ENCODE measurements at places on chromosomes 12 and 14.

GRCh38 chr12:123889848-123890535 lies 82.6 kb downstream of the CCDC92 start:
- H3K4me3 ChIP-seq, result no peak overlapping the region
- H3K27ac ChIP-seq, result no peak overlapping the region
- no peaks in the 10 kb centered on the region for H3K36me3 ChIP-seq
- no peak for DNase-seq

DNA sequence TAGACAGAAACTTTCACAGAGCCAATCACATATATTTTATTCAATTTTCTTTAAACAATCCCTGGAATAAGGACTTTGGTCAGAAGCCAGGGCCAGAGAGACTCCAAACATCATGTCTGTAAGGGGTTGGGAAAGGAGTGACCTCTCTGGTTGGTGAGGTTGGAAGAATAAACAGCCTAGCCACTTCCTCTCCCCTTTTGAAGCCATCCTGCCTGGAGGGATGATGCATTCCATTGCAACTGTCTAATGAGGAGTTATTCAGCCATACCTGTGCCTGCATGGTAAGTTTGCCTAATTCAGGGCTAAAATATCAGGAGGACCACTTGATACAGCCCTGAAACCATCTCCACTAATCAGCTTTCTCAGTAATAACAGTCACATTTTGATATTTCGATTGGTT lies 299.8 kb downstream of the KCNH5 start:
- no peak overlapping the region for H3K27ac ChIP-seq
- no peaks in the 10 kb centered on the region for H3K27me3 ChIP-seq
- no peaks in the 10 kb centered on the region for H3K36me3 ChIP-seq
- H3K4me1 ChIP-seq, result no peaks in the 10 kb centered on the region
- H3K4me3 ChIP-seq, result no peak overlapping the region

DNA sequence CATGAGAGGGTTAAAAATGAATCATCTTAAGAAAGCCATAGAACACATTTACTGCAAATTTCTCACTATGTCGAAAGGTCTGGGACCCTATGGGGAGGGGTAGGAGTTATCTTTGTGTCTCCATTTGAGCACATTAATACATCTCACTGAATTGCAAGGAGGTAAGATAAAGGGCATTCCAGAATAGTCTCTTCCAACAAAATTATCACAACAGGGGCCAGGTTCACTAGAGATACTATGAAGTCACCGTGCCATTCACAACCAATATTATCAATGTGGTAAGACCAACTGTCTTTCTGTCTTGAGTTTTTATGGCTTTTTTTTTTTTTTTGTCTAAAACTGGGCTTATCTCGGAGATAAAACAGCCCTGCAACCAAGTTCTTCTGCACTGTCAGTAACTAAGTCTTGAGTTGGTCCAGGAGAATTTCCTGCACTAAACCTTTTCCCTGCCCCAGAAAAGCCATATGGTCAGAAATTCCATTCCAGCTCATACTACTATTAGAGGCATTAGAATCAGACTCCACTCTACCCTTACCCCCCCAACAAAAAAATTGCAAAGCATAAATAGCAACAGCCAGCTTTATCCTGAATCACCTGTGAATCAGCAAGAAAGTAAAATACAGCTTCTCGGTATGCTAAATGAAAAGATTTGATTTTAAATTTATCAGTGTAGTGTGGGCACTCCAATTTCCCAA lies 79.7 kb downstream of the PTPRR start:
- H3K27me3 ChIP-seq, result peaks cover 10% of the 10 kb centered on the region
- H3K36me3 ChIP-seq, result no peaks in the 10 kb centered on the region
- DNase-seq, result no peak
- no peaks in the 10 kb centered on the region for H3K4me1 ChIP-seq
- no peak overlapping the region for H3K4me3 ChIP-seq

DNA sequence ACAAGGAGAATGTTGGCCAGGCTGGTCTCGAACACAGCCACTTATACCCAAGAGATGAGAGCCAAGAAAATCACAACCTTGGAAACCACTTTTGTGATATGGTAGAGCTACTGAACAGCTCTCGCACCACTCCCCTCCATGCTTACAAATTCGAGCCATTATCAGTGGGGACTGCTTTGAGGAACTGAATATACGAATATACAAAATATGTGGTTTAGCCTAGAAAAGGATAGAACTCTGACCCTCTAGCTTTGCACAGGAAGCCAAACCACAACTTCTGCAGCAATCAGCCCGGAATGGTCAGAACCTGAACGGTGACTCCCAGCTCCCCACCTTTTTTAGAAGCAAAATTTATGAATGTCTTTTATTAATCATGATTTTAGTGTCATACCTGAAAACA lies 129.8 kb upstream of the TMEM132C start:
- H3K27me3 ChIP-seq, result no peaks in the 10 kb centered on the region
- no peak overlapping the region for H3K27ac ChIP-seq
- no peak overlapping the region for H3K4me3 ChIP-seq

DNA sequence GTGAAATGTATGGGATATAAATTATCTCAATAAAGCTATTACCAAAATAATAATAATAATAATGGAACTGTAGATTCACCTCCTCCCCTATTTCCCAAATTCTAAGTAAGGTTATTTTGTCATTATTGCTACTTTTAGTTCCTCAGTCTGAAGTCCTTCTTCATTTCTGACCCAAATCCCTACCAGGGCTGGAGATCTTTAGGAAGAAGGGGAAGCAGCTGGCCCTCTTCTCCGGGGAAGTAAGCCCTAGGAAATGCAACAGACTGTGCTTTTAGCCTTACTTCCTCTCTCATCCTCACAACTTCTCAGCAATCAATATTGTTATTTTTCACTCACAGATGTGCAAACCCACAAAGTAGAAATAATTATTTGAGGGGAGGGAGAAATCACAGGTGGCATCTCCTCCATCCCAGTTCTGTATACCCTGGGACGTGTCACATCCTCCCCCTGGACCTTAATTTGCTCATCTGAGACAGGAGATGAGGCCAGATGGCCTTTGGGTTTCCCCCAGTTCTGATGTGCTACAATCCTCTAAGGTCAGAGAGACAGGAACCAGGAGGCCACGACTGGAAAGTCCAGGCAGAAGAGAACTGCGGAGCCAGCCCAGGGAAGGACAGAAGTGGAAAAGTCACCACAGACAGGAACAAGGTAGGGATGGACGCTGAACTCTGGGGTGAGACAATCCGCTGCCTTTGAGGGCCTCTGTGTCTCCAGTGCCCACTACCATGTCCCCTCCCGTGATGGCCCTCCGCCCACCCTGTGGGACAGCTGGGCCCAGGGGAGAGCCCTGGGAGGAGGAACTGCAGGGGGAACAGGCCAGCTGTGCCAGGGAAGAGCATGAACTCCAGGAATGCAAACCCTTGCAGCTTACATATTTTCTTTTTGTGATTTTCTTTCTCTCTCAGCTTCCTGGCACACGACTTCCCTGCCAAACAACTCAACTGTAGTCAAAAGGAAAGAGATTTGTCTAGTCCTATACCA lies 10.6 kb upstream of the TNFRSF1A start:
- H3K4me3 ChIP-seq, result no peak overlapping the region
- DNase-seq, result no peak
- peaks cover 2% of the 10 kb centered on the region for H3K4me1 ChIP-seq
- no peak overlapping the region for H3K27ac ChIP-seq
- no peaks in the 10 kb centered on the region for H3K36me3 ChIP-seq
- H3K27me3 ChIP-seq, result no peaks in the 10 kb centered on the region

DNA sequence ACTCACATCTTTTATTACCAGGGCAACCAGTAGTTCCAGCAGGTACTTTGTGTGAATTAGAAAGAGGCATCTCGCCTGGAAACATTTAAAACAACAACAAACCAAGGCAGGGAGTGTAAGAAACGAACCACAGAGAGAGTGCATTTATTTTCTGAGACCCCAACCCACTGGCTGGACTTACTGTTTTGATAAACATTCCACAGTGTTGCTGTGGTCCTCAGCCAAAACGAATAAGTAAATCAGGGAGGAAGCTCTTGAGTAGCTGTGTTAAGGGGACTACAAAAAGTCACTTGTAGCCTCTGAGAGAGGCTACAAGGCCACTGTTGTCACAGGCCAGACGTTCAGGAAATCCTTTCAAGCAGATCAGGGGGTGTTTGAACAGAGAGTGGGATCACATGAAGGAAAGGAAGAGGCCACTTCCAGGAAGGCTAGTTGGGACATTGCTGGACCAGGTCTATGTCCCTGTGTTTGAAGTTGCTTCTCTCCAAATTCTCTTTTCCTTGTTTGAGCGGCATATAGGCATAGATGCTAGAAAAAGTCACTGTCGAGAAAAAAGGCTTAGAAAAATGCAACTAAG lies 33.8 kb downstream of the DMAC2L start:
- H3K4me1 ChIP-seq, result peaks cover 30% of the 10 kb centered on the region
- no peak overlapping the region for H3K4me3 ChIP-seq
- no peak for DNase-seq

Data from activated CD4-positive, alpha-beta T cell treated with anti-CD3 and anti-CD28 coated beads for 36 hours (primary cell).